ENCODE measurements at places on chromosomes 2 and 18.

DNA sequence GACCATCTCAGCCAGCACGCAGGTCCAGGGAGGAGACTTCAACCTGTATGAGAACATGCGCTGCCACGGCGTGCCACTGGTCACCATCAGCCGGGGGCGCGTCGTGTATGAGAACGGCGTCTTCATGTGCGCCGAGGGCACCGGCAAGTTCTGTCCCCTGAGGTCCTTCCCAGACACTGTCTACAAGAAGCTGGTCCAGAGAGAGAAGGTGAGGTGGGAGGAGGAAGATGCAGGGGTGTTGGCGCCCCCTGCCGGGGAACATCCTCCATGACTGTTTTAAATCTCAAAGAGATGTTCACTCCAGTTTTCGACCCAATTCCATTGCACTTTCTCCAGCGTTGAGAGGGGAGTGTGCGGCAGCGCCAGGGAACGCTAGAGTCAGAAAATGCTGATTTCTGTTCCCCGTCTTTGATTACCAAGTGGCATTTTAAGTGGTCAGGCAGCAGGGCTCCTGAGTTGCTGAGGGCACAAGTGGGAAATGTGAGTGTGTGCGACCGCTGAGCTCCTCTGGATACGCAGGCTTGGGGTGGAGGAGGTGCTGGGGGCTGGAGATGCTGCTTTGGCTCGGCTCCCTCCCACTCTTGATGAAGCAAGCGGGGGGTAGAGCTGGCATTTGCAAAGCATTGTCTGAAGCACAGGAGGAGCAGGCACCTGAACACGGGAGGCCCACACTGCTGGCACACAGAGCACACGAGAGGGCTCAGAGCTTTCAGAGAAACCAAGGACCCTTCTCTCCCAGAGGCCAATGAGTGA lies 27.7 kb upstream of the MAPRE3 start:
- DNase-seq = peak; percentile 39

GRCh38 chr2:53455094-53455493 lies 312.5 kb upstream of the CHAC2 start:
- DNase-seq = no peak

DNA sequence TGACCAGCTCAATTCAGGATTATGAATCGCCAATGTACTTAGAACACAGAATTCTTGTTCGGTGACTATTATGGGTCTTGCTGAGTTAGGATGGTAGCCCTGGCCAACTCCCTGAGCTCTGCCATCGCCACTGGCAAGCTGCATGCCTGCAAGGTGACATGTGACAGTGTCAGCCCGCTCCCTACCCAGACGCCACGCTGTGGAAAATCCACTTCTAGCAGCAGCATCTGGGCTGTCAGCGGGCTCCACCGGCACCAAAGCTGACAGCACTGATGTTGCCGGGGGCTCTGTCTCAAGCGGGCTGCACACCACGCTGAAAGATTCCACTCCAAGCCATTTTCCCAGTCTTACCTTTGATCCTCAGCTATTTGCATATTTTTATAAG lies 100.7 kb downstream of the MYT1L start:
- DNase-seq = no peak

GRCh38 chr2:28927878-28928277 lies 33.4 kb downstream of the WDR43 start:
- DNase-seq = no peak

- DNase-seq = no peak
Measured at GRCh38 chr2:238700117-238700457, 147.8 kb upstream of the TWIST2 start.

DNA sequence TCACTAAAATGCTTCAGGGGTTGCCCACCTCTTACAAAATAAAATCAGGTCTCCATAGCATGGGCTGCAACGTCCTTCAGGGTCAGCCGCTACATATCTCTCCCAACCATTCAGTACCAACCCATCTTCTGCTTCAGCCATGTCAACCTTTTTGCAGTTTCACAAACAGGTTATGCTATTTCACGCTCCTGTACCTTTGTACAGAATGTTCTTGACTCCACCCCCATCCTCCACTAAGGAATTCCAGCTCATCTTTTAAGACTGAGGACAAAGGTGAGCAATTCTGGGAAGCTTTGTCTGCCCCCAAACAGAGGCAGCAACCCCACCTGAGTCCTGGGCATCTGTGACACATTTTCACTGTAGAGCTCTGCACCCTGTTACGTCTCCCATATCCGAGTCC lies 8.8 kb upstream of the EVA1A start:
- no peak for DNase-seq

GRCh38 chr2:240512109-240512485 lies 45.7 kb downstream of the ANKMY1 start:
- DNase-seq = no peak

DNA sequence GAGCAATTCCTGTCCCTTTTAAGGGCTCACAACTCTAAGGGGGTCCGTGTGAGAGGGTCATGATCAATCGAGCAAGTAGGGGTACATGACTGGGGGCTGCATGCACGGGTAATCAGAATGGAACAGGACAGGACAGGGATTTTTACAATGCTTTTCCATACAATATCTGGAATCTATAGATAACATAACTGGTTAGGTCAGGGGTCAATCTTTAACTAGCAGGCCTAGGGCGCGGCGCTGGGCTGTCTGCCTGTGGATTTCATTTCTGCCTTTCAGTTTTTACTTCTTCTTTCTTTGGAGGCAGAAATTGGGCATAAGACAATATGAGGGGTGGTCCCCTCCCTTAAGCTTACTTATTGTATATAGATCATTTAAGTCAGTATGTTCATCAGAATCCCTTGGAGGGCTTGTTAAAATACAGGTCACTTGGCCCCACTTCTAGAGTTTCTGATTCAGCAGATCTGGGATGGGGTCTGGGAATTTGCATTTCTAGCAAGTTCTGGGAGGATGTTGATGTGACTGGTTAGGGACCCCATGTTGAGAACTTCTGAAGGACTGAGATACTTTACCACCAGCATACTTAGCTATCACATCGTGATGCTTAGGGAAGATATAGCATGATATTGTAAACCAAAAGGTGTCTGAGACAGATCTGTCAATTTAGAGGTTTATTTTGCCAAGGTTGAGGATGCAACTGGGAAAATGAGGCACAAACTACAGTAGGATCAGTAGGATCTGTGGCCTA lies 2.8 kb upstream of the INPP4A start:
- no peak for DNase-seq

GRCh38 chr2:160075171-160075570 lies 12.8 kb upstream of the PLA2R1 start:
- no peak for DNase-seq

- no peak for DNase-seq
Measured at GRCh38 chr2:235640377-235640776, 146.5 kb downstream of the AGAP1 start.

- no peak for DNase-seq
Measured at GRCh38 chr2:126849486-126849885, 49.2 kb upstream of the TEX51 start.

GRCh38 chr2:72415781-72416475 lies 268.3 kb upstream of the CYP26B1 start:
- no peak for DNase-seq

- no peak for DNase-seq
Measured at GRCh38 chr2:242054881-242055801, 185.6 kb downstream of the RTP5 start.

- no peak for DNase-seq
Measured at GRCh38 chr2:778731-779350, 101.6 kb upstream of the TMEM18 start.

GRCh38 chr18:35197296-35197695 lies 43.5 kb upstream of the ZNF397 start:
- DNase-seq = no peak

DNA sequence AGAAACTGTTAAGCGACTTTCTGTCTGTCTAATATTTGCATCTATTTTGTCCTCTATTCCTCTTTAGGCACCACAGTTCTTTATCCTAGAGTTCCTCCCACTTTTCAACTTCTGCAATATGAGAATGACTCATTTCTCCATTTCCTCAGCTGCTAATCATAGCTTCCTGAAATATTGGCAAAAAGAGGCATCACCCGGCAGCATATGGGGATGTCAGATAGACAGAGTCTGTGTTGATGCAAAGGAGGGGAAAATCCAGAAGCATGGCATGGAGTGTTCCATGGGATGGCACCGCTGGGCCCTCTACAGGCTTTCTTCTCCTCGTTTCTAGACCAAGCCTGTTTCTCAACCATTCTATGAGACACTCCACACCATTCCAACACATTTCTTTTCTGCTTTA lies 93.4 kb downstream of the DOCK10 start:
- no peak for DNase-seq

- DNase-seq = no peak
Measured at GRCh38 chr18:57048859-57049258, 98.0 kb upstream of the BOD1L2 start.

- DNase-seq = no peak
Measured at GRCh38 chr2:221506469-221506868, 65.6 kb downstream of the EPHA4 start.

DNA sequence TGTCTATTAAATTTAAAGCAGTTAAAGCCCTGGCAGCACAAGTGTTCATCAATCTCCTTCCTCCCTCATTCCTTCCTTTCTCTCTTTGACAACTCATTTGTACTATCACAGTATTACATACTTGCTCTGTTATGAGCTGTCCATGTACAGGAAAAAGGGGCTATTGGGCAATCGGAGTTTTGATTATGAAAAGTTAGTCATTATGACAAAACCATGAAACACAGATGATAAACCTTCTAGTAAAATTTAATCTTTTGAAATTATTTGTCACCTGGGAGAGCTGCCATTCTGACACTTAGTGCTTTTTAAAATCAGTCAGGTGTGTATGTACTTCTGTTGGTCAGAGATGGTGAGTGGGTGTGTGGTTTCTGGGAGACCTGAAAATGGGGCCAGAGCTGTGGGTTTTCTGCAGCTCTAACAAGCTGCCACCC lies 39.4 kb downstream of the MAP4K4 start:
- DNase-seq = no peak

- no peak for DNase-seq
Measured at GRCh38 chr2:172279813-172280212, 147.6 kb upstream of the ITGA6 start.

DNA sequence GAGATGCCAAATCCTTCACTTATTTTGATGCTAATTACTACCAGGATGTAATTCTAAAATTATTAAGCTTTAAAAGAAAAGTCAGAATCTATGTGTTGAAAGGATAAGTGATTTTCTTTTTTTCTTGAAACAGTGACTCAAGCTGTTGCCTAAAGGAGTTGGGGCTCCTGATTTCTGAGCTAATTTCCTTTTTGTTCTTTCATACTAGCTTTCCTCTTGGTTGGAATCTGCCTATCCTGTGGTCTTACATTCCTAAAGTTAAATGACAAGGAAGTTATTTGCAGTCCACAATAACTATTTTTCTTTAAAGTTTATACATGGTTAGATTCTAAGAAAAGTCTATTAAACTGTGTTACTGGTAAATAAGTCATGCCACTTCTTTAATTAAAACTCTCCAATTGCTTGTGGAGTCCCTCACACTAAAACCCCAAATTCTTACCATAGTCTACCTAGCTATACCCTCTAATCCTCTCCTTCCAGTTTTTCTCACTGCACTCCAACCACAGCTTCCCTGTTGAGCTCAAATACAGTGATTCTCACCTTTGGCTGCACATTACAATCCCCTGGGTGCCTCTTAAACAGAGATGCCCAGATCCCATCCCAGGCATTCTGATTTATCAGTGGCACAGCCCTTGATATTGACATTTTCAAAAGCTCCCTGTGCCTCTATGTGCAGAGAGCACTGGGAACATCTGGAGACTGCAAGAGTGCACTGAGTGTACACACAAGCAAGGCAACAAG lies 63.3 kb upstream of the EFEMP1 start:
- no peak for DNase-seq

GRCh38 chr2:42554392-42554791 lies 14.0 kb upstream of the MTA3 start:
- DNase-seq = no peak

- no peak for DNase-seq
Measured at GRCh38 chr18:76497021-76497420, 2.0 kb upstream of the ZNF516 start.

DNA sequence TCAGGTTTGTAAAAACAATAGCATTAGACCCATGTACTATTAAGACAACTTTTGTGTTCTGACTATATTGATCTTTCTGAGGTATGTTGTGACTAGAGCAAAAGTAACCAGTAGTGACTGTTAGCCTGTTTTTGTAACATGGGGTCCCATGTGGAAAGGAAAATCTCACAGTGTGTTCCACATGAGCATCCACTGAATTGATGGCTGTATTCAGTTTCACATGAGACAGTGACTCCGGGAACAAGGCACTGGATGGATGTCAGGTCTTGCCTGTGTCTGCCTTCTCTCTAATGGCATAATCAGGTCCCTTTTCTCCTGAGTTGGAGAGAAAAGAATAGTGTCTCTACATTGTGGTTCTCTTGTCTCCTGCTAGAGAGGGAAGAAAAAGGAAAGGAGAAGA lies 27.5 kb downstream of the TMEM178A start:
- no peak for DNase-seq

DNA sequence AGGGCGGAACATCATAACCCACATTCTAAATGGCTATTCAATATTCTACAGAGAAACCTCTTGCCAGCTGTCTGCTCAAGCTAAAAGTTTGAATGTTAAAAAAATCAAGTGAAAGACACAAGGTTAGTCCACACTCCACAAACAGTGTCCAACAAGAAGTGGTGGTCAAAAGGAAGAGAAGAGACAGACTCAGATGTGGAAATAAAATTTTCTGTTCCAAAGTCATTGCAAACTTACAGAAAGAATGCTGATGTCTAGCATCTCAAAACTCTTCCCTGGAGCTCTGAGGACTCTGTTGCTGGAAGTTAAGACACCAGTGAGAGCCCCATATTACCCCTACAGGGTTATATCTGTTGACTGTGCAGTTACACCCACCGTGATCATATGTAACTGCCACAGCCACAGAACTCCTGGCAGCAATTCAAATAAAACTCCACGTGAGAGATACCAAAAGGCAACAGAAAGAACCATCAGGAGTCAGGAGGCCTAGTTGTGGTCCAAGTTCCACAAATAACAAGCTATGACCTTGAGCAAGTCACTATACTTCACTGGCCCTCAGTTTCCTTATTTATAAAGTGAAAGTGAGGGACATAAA lies 60.9 kb downstream of the AAK1 start:
- DNase-seq = no peak

- no peak for DNase-seq
Measured at GRCh38 chr18:46719388-46719787, 37.5 kb downstream of the ST8SIA5 start.

DNA sequence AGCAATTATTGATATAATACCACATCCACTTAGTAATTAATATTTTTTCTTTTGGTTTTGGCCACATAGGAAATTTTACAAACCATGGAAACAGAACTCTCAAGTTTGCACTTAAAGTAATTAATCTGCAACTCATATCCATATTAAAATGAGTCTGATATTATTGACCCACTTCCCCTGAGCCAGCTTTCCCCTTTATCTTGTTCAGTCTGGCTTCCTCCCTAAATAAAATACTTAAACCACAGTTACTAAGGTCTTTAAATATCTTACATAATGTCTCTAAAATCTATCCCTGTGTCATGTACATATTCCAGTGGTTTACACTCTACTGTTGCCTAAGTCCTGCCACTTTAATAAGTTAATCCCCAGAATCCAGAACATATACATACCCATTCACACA lies 564.9 kb upstream of the FSHR start:
- DNase-seq = no peak

- no peak for DNase-seq
Measured at GRCh38 chr2:163469561-163469962, 266.2 kb downstream of the FIGN start.

Measured in stimulated activated CD8-positive, alpha-beta memory T cell treated with anti-CD3 and anti-CD28 coated beads, Interleukin-12 subunit alpha, Interleukin-12 subunit beta, amount 100 ng/mL, for 1 hour (primary cell).